Activated CD8-positive, alpha-beta memory T cell treated with anti-CD3 and anti-CD28 coated beads, Interleukin-2, amount 10 ng/mL, durations not matched to agents 7 days and 5 days (primary cell): ENCODE measurements at places on chromosomes 1 and 21. TPM values are rescaled to one million over a fixed set of nuclear protein-coding genes. Genes with fewer than 3 reads are reported as not detected.

NCAM2 gene
- not detected for total RNA-seq

- no peak for DNase-seq
Measured at GRCh38 chr1:110485725-110486124, 33.2 kb downstream of the KCNA10 start.

DNA sequence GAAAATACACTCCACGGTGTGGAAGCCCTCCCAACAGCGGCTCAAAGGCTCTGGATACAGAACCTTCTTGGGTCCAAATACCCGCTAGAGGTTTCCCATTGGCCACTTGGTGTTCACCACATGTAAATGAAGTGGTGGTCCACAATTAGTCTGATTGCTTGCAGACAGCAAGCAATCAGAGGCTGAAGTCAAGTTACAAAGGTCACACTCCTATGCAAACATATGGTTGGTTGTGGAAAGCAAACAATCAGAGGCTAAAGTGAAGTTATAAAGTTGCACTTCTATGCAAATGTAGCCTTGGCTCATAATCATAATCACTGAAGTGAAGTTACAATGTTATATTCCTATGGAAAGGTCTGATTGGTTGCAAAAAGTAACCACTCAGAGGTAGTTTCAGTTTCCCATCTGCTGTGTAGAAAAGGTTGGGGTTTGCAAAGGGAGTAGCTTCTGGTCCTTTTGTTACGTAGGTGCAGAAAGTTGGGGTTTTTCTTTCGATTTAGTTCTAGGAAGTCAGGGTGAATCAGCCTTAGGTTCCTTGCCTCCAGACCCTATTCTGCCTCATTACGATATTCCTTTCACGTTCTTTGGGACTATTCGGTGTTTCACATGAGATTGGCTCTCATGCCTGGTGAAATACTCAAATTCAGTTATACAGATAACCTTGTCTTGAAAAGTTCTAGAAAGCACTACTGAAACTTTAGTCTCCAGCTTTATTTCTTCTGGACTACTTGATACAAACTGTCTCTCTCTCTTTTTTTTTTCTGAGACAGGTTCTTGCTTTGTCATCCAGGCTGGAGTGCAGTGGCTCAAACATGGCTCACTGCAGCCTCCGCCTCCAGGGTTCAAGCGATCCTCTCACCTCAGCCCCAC lies 36.7 kb upstream of the MTF2 start:
- peak; percentile 71 for DNase-seq

GRCh38 chr1:3857791-3858129 lies 484 bp downstream of the DFFB start:
- no peak for DNase-seq
